ENCODE measurements at places on chromosomes 7 and 10.

DNA sequence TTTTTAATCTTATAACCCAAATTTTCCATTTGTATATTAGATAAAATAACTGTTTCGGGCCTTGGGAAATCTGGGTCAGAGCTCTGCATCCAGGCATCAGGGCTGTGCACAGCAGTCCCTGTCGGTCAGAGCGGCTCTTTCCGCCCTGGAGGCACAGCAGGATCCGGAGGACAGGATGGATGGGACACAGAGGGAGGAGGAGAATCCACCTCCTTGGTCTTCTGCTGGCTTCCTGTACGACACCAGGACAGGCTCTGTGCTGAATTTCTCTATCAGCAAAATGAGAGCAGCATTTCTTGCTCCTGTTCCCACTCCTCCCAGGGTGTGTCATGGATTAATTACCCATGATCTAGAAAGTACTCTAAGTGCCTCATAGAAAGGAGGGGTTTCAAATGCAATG lies 254.9 kb downstream of the SKAP2 start:
- DNase-seq = no peak

DNA sequence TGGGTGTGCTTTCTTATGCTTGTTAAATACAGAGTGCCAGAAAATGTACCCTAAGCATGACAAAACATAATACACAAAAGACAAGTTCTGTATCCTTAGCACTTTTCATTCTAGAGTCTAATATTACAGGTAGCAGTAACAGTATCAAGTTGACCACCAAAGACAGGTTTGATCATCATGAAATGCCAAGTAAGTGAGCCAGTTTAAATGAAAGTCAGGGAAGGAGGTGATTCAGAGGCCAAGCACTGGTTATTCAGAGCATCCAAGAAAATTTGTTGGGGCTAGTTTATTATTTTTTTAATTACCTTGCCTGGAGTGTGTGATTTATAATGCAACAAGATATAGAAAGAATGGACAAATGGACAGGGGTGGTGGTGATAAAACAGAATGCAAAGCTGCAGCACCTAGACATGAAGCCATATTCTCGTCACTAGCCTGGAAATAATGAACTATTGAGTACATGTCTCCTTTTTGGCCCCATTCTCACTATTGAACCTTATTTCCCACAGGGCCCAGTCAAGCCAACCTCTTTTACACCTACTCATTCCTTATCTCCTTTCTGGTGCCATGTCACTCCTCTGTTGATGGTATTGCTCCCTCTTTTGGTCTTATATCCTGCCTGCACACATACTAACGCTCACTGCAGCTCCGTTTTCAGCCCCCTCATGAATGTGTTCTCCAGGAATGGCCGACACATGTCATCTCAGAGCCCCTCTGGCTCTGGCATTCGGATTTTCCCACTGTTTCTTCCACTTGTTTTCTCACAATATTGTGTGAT lies 78.6 kb upstream of the GLCCI1 start:
- DNase-seq = no peak

- no peak for DNase-seq
Measured at GRCh38 chr7:28685644-28686417, 272.3 kb downstream of the TRIL start.

DNA sequence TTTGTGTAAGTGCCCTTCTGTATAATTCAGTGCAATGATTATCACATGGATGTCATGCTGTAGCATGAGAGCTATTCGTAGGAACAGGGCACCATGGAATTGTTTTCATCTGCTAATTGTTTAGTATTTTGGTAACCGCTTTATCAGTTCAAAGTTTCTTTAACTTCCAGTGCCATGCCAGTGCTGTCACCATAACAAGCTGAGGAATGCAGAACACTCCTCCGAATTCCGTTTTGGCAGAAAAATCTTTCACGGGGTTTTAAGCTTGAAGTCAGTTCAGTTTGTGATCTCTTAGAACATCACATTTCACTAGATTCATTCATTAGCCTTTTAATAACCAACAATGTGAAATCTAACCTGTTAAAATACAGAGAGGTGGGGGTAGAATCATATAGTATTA lies 117.2 kb upstream of the SEMA3C start:
- no peak for DNase-seq

- no peak for DNase-seq
Measured at GRCh38 chr7:143408686-143409561, at the start of gene EPHA1. Gene EPHA1, minus strand, starts transcription at chr7:143408856. Its CDS starts 51 bp downstream, at chr7:143408805.

GRCh38 chr7:143269251-143269650 lies 6.0 kb downstream of the GSTK1 start:
- no peak for DNase-seq

DNA sequence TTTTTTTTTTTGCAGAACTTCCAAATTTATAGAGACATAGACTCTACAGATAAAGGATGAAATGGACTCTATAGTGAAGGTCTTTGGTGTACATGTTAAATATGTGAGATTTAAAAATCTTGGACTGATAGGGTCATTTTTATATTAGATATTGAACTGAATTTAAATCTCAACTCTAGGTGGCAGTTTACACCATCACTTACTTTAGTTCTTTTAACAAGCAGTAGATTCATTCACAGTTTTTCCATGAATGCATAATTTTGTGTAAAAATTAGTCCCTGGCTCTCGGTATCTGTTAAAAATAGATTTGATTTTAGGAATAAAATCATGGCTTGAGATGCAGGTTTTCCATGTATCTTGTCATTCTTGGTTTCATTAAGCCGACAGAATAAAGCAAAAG lies 31.1 kb upstream of the SNX13 start:
- DNase-seq = no peak

DNA sequence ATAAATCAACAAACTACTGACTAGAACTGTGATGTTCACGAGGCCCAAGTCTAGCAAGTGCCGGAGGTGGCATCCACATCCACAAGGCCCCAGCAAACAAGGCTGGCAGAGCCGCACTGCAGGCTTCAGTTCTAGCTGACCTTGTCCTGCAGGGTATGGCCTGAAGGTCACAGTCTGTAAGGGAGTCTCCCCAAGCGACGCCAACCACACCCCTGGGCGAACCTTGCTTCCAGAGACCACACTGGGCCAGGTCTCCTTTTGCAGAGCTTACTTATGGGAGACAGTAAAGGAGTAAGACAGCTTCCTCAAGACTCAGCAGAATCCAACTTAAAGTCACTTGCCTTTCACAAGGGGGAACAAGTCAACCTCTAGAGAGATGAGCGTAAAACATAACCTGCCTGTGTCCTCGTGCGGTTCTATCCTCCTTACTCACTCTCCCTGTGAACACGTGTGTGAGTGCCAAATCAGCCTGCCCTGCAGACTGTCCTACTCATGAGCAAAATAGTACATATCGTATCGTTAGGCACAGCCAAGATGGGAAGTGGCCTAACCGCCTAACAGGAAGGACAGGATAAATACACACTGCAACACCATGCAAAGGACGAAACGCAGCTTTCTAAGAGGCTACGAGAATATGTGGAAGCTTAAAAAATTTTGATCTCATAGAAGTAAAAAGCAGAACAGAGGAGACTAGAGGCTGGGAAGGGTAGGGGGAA lies 22.7 kb downstream of the FAM53B start:
- DNase-seq = no peak

DNA sequence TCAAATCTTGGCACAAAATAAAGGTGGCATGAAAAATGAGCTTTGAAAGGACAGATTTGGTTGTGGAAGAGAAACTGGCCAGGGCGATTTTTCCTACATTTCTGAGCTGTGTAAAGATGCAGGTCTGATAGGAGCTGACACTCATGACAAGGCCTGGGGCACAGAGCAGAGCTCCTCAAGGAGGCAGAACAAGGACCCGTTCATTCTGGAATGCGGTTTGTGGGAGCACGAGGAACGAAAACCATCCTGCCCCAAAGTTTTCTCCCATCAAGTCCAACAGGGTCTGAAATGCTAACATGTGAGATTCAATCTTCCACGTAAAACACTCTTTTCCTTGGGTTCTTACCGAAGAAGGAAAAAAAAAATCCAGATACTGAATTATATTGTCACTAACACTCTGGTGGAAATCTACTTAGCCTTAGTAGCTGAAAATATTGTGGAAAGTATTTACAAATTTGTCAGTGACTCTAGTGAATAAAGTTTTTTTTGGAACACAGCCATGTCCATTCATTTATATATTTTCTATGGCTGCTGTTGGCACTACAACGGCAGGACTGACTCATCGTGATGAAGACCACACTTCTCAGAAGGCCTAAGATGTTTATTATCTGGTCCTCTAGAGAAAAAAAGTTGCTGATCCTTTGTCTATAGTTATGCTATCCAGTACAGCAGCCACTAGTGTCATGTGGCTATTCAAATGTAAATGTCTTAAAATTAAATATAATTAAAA lies 215.7 kb downstream of the BAMBI start:
- no peak for DNase-seq

DNA sequence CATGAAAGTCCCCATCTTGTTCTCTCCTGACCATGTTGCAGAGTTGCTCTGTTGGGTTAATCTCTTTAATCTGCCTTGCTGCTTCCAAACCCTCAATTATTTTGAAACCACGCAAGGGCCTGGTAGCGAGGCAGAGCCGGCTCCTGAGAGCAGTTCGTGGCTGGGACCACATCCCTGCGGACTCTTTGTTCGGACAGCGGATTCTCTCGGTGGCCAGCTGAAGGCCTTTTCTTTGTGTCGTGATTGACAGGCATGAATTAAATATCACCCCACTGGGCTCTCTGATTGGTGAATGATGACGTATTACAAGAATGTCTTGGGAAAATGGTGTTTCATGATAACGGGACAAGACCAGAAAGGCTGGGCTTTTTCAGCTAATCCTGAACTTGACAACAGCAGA lies 66.9 kb upstream of the ARHGAP21 start:
- DNase-seq = no peak

- DNase-seq = no peak
Measured at GRCh38 chr7:32680259-32681173, 185.2 kb downstream of the AVL9 start.

DNA sequence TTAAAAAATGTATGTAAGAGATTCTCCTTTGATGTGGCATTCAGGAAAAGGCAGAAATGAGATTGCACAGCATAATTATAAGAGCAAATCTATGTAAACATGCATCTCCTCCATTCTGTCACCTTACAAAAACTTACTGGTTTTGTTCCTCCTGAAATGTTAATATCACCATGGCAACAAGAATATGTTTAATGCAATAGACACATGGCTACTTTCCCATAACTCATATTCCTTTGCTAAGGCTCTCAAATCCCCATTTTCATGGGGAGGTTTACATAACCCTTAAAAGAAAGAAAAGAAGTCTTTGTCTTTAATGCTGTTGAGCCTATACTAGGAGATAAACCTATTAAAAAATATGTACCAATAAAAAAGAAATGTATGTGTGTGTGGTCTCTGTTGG lies 136.2 kb downstream of the ANK3 start:
- no peak for DNase-seq

DNA sequence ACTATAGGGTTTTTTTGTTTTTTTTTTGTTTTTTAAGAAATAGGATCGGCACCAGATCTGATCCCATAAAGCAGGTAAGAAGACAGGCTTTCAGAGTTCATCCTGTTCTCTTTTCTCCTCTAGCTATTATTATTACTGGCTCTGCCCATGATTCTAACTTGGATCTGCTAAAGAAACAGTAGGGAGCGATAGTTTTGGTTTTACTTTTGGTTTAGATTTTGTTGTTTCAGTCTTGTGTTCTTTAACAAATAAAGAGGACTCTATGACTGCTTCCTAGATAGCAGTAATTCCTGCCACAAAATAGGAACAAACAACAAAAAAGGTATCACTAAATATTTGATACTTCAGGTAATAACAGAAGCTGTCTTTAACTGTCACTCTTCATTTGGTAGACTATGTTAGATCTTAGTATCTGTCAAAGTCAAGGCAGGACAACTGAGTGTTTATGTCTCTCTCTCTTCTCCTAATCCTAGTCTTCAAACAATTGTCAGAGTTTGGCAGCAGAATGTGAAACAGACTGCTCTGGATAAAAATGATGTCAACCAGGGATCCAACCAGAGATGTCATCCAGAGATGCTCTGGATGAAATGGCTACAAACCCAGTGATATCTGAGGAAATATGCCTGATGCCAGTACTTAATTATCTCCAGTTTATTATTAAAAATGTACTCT lies 99.8 kb downstream of the KMT2C start:
- no peak for DNase-seq

DNA sequence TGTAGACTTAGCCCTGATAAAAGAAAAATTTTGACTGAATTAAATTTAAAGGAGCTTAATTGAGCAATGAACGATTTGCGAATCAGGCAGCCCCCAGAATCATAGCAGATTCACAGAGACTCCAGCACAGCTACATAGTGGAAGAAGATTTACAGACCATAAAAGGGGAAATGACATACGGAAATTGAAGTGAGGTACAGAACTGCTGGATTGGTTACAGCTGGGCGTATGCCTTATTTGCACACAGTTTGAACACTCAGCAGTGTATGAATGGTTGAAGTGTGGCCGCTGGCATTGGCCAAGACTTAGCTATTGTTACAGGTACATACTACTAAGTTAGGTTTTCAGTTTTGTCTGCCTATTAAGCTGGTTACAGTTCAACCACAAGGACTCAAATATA lies 433.5 kb upstream of the CELF2 start:
- no peak for DNase-seq

GRCh38 chr10:119265691-119266090 lies 58.3 kb downstream of the GRK5 start:
- no peak for DNase-seq

DNA sequence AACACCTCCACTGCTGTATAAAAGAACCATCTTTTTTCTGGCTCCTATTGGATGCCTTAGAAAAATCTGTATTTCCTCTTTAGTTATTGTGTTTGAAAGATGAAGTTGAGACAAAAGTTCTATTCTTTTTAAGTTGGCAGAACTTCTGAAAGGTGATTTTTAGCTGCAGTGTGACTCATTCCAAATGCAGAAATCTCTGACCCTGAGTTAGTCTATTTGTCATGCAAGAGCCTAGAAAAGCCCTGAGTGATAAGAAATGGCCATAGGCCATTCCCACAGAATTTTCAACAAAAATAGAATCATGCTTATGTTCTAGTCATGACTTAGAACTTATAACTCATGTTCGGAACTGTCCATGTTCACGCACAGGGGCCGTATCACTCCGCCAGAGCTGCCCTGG lies 89.1 kb downstream of the EGFR start:
- DNase-seq = no peak

DNA sequence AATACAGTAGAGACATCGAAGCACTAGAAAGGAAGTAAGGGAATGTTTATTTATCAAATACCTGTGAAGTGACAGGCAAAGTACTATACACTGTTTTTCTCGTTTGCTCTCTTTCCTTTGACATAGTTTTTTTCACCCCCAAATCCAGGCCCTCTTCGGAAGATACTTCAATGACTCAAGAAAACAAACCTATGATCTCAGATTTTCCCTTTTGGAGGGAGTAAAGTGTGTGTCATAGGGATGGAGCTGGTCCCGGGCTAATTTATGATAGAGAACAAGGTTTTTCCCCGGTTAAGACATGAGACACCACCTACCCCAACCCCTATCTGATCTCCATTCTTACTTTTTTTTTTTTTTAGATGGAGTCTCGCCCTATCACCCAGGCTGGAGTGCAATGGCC lies 61.7 kb downstream of the MAP3K8 start:
- DNase-seq = no peak
